ENCODE measurements at places on chromosomes 6 and 20.

GRCh38 chr20:62133864-62134263 is 9.3 kb downstream of the PSMA7 start:
- no peak for DNase-seq

- no peak for DNase-seq
Observed at GRCh38 chr6:135833771-135834170, 17.7 kb upstream of the PDE7B start.

GRCh38 chr20:59273739-59274357 is 26.6 kb upstream of the EDN3 start:
- no peak for DNase-seq

DNA sequence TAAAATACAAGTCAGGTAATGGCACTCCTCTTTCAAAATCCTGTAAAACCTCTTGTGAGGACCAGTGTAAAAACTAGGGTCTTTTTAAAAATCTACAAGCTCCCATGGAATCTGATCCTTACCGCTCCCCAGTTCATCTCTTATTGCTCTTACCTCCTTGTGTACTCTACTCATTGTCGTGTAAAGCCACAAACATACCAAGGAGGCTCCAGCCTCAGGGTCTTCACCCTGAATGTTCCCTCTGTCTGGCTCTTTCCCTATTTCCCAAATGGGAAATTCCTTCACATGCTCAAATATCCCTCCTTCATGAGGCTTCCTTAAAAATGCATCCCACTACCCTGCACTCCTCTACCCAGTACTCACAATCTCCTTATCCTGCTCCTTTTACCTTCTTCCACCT is 67.1 kb downstream of the TASP1 start:
- DNase-seq: no peak

- DNase-seq: no peak
Observed at GRCh38 chr6:47733879-47734558, 35.6 kb downstream of the ADGRF4 start.

DNA sequence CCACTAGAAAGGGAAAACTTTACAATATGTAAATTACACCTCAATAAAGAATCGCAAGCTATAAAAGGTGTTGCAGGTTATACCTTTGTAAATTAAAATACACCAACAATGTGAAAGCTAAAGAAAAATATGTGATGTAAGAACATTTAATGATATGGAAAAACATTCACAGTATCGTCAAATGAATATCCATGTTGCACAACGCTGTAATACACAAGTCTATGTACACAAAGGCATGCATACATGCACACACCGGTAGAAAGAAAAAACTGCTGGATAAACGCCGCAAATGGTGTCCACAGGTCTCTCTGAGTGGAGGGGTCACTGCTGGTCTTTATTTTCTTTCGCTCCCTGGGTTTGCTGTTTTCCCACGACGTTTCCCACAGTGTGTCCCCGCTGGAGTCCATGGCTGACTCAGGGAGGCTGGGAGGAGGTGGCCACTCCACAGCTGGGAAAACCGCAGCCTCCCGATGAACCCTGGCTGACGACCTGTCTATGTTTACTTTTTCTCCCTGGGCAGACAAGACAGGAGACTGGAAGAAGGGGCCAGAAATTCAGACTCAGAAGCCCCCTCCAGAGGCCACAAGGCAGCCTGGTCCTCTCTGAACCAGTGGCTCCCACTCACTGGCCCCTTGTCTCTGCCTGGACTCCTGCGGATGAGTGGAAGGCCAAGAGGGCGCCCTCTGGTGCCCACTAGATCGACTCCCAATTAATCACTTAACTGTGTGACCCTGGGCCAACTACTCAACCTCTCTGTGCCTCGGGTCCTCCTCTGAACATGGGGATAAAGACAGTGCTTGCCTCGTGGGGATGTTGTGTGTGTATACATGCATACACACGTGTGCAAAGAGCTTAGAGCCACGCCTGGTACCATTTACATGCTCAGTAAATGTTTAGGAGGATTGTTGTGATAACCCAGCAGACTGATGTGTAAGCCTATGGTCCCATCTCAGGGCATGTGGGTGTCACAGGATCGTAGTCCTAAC is 12.8 kb upstream of the BPI start:
- no peak for DNase-seq

GRCh38 chr6:163520956-163521355 is 106.4 kb downstream of the QKI start:
- no peak for DNase-seq

GRCh38 chr6:56387621-56388414 is 140.4 kb upstream of the COL21A1 start:
- no peak for DNase-seq

DNA sequence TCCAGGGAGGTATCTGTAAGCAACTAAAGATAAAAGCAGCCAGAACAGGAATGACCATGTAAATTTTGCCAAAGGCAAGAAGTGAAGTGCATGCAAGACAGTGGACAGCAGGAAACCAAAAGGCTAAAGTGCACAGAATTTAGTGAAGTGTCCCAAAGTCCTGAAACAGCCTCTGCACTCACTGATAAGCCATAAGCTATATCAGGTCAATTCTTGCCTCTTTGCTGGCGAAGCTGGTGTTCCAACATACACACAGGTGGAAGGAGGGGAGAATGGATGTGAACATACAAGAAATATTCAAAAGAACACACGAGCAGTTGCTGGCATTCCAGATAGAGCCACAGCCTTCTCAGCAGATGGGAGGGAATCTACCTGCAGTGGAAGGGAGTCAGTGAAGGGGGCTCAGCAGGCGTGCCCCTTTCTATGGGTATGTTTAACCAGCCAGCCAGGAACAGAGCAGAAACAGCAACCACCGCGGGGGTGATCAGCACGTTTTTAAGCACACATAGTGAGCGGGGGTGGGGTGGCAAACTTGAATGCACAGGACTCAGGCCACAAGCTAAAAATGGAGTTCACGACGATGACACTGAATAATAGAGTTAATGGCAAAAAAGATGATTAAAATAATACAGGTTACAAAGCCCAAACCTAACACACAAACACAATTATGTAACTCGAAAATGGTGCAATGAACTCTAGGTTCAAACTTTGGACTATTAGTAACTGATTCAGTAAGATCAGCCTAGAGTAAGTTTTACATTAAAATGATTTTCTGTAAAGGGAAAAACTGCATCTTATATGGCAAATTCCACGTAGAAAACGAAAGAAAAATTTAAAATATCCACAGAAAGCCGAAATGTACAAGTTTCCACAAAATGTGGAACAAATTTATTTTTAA is 1.2 kb downstream of the ECI2 start:
- DNase-seq: no peak

GRCh38 chr20:21867353-21867752 is 161.9 kb downstream of the PAX1 start:
- no peak for DNase-seq

DNA sequence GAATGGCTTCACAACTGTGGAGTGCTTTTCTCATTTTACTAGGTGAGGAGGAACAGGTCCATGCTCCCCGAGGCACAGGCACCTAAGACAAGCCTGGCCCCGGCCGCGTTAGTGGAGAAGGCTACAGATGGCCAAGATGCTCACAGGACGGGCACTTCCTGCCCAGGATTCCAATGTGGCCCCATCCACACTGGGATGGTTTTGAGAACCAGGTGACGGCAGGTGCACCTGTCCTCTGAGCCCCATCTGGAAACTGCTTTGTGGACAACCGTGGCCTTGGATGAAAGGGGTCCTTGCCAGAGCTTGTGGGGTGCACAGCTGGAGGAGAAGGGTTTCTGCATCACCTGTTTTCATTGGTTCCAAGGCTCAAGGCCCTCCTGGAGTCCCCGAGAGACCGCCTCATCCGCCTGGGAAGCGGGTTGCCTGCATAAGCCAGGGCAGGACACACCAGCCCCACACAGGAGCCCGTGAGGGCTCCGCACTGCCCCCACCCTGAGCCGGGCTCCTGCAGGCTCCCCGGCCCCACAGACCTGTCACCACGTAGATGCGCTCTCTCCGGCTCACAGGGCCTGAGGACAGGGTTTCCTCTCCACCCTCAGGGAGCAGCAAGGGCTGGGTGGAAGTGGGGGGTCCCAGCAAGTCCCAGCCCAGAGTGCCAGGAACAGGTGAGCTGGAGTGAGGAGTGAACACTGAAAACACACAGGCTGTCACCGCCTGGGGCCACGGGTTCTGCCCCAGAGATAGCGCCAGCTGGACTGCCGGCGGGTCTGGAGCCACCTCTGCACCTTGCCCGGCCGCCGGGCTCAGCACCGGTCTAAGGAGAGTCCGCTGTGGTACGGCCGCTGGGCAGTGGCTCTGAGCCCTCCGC is 18.3 kb downstream of the NTSR1 start:
- no peak for DNase-seq

DNA sequence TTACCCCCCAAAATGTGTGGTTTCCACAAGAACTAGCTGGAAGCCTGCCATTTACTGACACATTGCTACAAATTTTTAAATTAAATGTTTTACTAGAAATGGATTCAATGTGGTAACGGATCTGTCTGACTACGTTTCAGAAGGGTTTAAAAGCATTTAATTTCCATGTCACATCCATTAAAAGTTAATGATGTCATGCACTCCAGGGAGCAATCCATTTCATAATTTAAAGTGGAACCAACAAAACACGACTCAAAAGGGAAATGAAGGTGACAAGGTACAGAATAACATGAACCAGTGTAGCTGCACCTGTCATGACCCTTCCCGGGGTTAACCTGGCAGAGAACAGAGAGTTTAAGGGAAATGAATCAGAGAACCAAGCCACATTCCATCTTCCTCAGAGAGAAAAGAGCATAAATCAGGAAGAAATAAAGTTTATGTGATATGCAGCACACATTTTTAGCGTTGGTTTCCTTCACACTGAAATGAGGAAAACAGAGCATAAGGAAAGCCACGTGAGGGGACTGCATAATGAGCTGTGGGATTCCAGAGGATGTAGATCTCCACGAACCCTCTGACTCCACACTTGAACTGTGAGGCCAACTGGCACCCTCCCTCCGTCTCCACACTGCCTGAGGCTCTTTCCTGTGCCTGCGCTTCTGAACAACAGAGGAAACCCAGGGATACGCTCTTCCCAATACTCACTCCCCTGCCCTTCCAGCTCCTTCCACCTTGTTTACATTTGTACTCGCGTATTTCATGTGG is 170.3 kb upstream of the AHI1 start:
- DNase-seq: no peak

GRCh38 chr20:54320148-54320607 is 112.3 kb downstream of the PFDN4 start:
- no peak for DNase-seq

DNA sequence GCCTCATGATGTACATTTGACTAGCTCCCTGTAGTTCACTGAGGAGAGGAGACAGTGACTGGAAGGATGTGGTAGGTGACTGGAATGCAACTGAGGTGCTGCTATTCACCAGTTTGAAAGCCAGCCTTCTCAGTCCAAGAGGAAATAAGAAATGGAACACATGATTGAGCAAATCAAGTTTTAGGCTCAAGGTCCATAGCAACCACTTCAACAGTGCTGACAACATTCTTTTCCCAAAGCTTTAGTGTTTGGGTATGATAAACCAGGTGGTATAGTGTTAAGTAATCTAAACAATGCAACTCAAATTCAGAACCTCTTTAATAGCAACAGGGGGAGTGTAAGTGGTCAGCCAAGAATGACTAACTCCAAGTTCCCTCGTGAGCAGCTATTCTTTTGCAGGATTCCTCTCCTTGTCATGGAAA is 9.2 kb downstream of the ZHX3 start:
- DNase-seq: no peak

DNA sequence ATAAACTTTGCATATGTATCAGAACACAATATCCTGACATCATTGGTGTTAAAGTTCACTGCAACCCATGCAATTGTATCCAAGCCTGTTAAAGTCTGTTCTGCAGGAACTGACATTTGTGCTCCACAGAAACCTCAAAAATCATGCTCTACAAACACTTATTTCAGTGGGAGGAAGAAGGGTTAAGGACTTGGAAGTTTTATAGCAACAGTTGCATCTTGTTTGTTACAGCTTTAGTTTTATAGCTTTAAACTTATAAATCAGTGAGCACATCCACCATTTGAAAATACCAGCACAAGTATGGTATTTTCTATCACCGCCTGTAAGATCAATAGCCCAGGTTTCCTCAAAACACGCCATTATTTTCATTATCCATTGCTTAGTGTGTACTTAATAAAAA is 884 bp downstream of the ECT2L start:
- no peak for DNase-seq

GRCh38 chr6:154139892-154140291 is 100.9 kb downstream of the OPRM1 start:
- DNase-seq: no peak

- DNase-seq: no peak
Observed at GRCh38 chr20:50194422-50194830, 3.8 kb downstream of the CEBPB start.

- no peak for DNase-seq
Observed at GRCh38 chr6:131949909-131950766, 1.0 kb downstream of the CCN2 start.

- no peak for DNase-seq
Observed at GRCh38 chr6:118725944-118726343, 74.6 kb upstream of the CEP85L start.

DNA sequence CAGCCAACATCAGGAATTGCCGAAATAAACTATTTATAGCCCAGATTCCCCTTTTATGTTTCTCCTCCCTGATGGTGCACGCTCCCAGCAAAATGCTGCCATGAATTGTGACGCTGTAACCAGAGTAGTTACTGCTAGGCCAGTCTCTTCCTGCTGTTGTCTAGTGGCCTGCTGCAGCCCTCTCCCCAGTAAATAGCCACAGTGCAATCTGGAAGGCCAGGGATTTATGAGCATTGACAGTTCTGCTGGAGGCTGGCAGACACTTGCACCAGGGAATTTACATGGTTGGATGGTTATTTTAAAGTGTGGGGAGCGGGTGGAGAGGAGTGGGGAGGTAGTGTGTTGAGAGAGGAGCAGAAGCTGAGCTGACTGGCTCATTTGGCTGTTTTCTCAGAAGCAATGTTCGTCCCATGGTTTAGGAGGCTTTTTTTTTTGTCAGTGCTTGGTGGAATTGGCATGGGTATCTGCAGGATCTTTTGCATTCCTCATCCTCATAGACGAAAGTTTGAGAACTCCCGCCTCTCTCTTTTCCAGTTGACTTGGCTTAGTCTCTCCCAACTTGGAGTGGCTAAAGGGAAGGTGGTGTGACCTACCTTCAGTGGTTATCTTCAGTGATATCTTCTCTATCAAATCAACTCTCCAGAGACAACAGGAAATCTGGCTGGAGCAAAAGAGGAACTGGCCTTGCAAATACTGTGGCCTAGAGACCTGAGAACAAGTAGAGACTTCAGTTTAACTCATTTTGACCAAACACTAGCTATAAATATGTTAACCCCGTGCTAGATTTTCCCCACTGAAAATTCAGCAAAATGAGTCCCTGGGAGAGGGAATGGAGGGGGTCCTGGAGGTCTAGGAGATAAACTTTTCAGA is 99.3 kb upstream of the VSTM2L start:
- DNase-seq: peak; percentile 41

- DNase-seq: no peak
Observed at GRCh38 chr6:117142995-117143394, 122.4 kb upstream of the VGLL2 start.

GRCh38 chr6:72824833-72825232 is 203.0 kb downstream of the KCNQ5 start:
- peak; percentile 1 for DNase-seq

Measured in GM19239 (cell line).